ENCODE measurements at places on chromosomes 13 and 19.

GRCh38 chr19:50047671-50048070 lies 21.9 kb downstream of the ZNF473 start:
- no peak for DNase-seq

DNA sequence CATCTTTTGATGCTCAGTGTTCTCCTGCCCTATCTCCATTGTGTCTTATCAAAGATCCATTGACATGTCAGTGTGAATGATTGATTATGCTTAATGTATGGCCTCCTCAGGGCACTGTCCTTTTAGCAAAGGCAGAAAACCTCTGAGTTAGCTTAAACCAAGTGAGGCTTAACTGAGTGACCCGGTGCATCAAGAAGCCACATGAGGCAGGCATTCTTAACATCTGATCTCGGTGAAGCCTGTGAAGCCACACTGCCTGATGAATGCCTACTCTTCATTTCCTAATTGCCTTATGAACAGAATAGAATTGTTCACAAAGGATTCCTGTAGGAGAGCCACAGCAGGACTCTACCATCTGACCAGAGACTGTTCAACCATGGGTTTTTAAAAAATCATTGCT lies 168.1 kb upstream of the SOX21 start:
- no peak for DNase-seq

DNA sequence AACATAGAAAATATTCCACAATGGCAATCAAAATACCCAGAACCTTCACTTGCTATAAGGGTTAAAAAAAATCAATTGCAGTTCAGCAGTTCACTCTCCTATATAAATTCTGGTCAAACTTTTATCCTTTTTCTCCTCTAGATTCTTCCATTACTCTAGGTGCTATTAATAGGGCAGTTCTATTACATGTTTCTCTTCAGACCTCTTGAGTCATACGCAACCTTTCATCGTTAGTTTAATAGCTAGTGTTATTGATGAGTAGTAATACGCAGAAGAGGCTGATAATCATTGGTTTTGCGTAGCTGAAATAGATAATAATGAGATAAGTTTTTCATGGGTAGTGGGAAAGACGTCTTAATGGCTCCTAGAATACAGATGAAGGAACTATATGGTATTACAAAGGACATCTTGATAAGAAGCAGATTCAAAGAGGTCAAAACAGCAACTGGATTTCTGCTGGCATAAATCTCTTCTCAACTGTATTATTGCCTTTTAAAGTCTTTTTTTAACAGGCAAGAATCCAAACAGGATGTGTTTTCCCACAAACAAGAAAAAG lies 118.3 kb upstream of the STARD13 start:
- DNase-seq = no peak

- DNase-seq = no peak
Observed at GRCh38 chr13:94272038-94272437, 207.4 kb downstream of the DCT start.

DNA sequence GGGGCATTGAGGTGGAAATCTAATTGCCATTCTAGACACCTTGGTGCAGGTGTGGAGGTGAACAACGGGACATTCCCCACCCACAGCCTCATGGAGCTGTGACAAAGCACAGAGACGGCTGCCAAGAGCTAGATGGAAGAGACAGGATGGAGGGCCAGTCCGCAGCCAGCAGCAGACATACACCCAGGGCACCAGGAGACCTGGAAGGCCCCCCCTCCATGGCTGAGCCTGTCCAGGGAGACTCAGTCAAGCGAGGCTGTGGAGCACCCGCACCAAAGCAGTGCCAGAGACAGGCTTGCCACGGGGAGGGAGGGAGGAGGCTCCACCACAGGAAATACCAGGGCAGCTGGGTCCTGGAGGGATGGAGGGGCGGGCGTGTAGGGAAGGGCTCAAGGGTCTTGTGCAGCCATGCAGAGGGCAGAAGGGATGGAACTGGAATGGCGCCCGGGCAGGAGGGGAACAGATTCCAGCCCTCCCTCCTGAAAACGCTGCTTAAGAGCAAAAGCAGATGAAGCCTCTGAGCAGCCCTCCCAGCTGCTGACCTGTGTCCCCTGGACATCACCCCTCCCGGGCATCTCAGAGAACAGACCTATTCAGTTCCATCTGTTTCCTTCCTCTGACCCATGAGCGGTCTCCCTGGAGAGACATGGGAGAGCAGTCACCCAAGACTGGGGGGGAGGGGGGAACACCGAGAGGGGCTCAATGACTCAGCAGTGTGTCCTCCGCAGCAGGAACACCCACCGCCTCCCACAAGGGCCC lies 14.4 kb downstream of the EPS15L1 start:
- no peak for DNase-seq

GRCh38 chr19:23925285-23925684 lies 10.6 kb downstream of the ZNF726 start:
- DNase-seq = no peak

- peak; percentile 58 for DNase-seq
Observed at GRCh38 chr19:703651-704446, 4.9 kb upstream of the PALM start.

Data from GM12892 (cell line).